ENCODE measurements at places on chromosomes 7 and 10. TPM values are rescaled to one million over a fixed set of nuclear protein-coding genes. Genes with fewer than 3 reads are reported as not detected.
A peak's percentile ranks its signal among the peaks of the same experiment; 100 is the strongest.

The CTAGE4 gene
- 3.4 TPM for total RNA-seq

The PDZD7 gene
- total RNA-seq = 1.9 TPM

- peaks cover 8% of the 10 kb centered on the region for H3K27me3 ChIP-seq
- DNase-seq = no peak
- H3K4me1 ChIP-seq = no peaks in the 10 kb centered on the region
- no peak overlapping the region for H3K4me3 ChIP-seq
- H3K27ac ChIP-seq = no peak overlapping the region
- H3K36me3 ChIP-seq = no peaks in the 10 kb centered on the region
Observed at GRCh38 chr10:47401874-47402640, 18.0 kb upstream of the ZNF488 start.

DNA sequence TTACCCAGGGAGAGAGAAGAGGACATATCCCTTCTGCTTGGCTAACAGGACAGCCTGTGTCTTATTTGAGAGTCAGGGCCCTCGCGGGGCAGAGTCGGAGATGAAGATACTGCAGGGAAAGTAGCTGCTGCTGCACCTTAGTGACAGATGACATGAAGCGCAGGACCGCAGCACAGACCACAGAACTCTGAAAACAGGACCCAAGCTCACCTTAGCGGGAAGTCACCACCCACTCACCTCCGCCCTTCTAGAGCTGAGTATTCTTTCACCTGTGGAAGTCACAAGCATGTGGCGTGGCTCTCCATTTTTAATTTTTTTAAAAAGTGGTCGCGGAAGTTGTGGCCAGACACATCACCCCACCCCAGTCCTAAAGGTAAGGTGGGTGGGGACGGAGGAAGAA lies 191.4 kb downstream of the FAM107B start:
- no peaks in the 10 kb centered on the region for H3K27me3 ChIP-seq
- peak; percentile 87 for DNase-seq
- peaks cover 65% of the 10 kb centered on the region for H3K36me3 ChIP-seq
- H3K4me3 ChIP-seq = peak overlapping the region; percentile 62
- H3K27ac ChIP-seq = peak overlapping the region; percentile 96
- peaks cover 90% of the 10 kb centered on the region for H3K4me1 ChIP-seq

The PTF1A gene
- total RNA-seq = not detected

All from activated CD4-positive, alpha-beta memory T cell treated with anti-CD3 and anti-CD28 coated beads, Interleukin-2, amount 10 ng/mL, durations not matched to agents 7 days and 5 days (primary cell).